ENCODE measurements at places on chromosomes 2 and 18. TPM values are rescaled to one million over a fixed set of nuclear protein-coding genes. Genes with fewer than 3 reads are reported as not detected.
A peak's percentile ranks its signal among the peaks of the same experiment; 100 is the strongest.

- no peaks in the 10 kb centered on the region for H3K36me3 ChIP-seq
- H3K4me3 ChIP-seq, result no peak overlapping the region
- no peaks in the 10 kb centered on the region for H3K27me3 ChIP-seq
- no peak for DNase-seq
- H3K4me1 ChIP-seq, result no peaks in the 10 kb centered on the region
These were observed 87.5 kb downstream of the SOCS6 start for GRCh38 chr18:70376137-70376913.

- peaks cover 68% of the 10 kb centered on the region for H3K4me1 ChIP-seq
- H3K27ac ChIP-seq, result peak overlapping the region; percentile 94
- H3K4me3 ChIP-seq, result peak overlapping the region; percentile 47
- DNase-seq, result peak; percentile 59
These were observed 101.6 kb downstream of the SPTBN1 start for GRCh38 chr2:54557601-54558187.

DNA sequence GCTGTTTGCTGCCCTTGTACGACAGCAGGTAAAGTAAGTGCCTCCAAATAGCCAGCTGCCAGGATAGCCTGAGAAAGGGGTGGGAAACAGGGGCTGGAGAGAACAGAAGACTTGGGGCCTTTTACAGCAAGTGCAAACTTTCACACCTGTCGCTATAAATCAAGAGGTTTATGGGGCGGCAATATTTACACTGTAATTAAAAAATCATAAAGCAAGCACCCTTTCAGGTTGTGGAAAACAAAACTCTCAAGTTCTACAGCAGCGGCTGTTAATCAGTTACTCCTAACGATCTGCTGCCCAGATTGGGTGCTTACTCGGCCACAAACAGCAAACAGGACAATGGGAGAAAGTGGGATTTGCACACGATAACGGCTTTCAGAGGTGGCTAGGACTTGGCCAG lies 359.5 kb upstream of the ETAA1 start:
- no peak overlapping the region for H3K27ac ChIP-seq
- H3K4me3 ChIP-seq, result no peak overlapping the region
- no peaks in the 10 kb centered on the region for H3K4me1 ChIP-seq
- DNase-seq, result no peak
- no peaks in the 10 kb centered on the region for H3K36me3 ChIP-seq
- H3K27me3 ChIP-seq, result no peaks in the 10 kb centered on the region

DNA sequence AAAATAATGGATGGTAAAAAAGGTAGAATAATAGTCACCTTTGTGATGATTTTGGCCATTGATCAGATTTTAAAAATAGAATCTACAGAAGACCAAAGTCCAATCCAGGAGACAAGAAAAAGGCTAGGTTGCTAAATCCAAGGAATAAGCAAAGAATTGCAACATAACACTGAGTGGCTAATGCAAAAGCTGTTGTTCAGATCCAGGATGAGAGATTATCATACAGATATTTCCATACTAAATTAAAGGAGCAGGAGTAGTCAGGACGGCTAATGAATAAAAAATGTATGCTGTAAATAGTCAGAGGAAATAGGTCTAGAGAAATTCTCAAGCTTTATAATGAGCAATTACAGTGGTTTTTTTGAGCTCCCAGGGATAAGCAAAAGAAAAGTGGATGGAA lies 745.9 kb upstream of the ACVR2A start:
- no peaks in the 10 kb centered on the region for H3K36me3 ChIP-seq
- H3K27me3 ChIP-seq, result no peaks in the 10 kb centered on the region
- no peak overlapping the region for H3K27ac ChIP-seq

DNA sequence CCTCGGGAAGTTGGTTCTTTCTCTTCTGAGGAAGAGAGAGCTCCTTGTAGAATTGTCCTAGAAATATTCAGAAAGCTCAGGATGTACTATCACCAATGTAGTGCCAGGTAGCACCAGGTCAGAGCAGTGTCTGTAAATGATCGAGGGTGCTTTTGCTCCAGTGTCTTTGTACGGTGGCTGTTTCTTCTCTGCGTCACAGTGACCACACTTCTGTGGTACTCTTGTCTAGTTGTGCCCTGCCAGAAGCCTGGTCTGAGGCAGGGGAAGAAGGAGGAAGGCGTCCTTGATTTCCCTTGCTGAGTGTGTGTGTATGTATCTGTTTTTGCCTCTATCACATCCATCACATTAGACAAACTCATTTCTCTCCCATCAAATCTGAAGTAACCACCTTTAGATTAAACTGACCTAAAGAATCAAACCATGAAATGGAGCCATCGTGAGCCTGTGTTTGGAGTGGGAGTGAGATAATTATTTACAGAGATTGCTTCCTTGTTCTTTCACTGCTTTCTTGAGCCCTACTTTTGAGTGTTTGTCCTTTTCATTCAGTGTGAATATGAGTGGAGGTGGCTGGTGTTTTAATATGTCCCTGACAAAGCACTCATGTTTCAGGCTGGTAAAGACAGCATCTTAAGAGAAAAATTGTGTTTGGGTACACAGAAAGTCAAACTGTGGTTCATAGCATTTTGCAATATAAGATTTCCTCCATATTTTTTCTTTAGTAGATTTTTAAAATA lies 97.2 kb downstream of the ACOXL start:
- DNase-seq, result no peak
- H3K4me1 ChIP-seq, result no peaks in the 10 kb centered on the region
- H3K27ac ChIP-seq, result no peak overlapping the region
- H3K36me3 ChIP-seq, result no peaks in the 10 kb centered on the region

DNA sequence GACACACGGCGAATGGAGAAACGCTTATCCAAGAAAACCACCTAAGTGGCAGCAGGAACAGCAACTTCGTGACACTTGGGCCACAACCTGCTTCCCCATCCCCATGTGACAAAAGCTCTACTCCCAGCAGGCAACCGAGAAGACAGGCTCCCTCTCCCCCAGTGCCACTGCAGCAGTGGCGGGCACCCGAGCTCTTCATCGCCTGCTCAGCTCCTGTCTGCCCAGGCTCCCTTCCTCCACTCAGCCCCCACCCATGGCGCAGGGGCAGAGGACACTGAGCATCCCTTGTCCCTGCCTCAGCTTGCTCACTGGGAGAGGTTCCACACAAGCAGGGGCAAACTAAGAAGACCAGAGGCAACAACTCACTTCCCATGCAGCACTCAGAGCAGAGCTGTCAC lies 22.9 kb downstream of the SLC66A2 start:
- peaks cover 23% of the 10 kb centered on the region for H3K36me3 ChIP-seq
- no peak overlapping the region for H3K4me3 ChIP-seq
- H3K27me3 ChIP-seq, result no peaks in the 10 kb centered on the region
- H3K27ac ChIP-seq, result no peak overlapping the region

GRCh38 chr2:219314804-219315468 lies 5.7 kb upstream of the PTPRN start:
- H3K27me3 ChIP-seq, result peaks cover 5% of the 10 kb centered on the region
- H3K36me3 ChIP-seq, result no peaks in the 10 kb centered on the region
- H3K27ac ChIP-seq, result no peak overlapping the region
- H3K4me3 ChIP-seq, result no peak overlapping the region

GRCh38 chr2:196697825-196698224 lies 58.3 kb downstream of the CCDC150 start:
- H3K4me1 ChIP-seq, result no peaks in the 10 kb centered on the region
- DNase-seq, result no peak
- H3K36me3 ChIP-seq, result no peaks in the 10 kb centered on the region
- no peaks in the 10 kb centered on the region for H3K27me3 ChIP-seq
- H3K4me3 ChIP-seq, result no peak overlapping the region

DNA sequence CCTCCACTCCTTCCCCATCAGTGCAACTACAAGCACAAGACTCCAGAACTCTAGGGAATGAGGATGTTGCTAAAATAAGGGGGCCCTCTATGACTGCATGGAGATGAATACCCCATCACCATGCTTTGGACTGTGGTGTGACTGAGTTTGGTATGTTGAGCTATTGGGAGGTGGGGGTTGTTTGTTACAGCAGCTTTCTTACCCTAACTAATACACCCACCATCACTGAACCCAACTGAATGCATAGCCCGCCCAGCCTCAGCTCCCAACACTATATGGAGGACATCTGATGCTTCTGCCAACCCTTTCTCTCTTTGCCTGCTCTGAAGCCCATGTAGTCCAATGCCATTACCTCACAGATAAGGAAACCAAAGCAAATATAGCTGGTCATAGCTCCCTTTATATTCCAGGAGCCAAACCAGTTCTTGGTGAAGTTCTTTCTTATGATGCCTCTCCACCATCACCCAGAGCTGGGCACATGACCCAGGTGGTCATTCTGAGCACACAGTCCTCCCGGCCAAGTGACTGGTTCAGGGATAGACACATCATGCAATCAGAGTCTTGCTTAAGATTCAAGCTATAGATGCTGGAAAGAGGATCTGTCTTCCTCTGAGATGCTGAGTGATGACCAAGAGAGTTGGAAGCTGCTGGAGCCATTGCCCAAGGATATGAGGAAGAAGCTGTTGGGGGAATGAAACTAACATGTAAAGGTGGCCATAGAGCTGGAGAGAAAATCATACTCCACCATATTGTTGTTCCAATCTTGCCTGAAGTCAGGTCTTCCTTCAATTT lies 155.6 kb upstream of the HAAO start:
- H3K4me1 ChIP-seq, result peaks cover 31% of the 10 kb centered on the region
- H3K27me3 ChIP-seq, result no peaks in the 10 kb centered on the region

DNA sequence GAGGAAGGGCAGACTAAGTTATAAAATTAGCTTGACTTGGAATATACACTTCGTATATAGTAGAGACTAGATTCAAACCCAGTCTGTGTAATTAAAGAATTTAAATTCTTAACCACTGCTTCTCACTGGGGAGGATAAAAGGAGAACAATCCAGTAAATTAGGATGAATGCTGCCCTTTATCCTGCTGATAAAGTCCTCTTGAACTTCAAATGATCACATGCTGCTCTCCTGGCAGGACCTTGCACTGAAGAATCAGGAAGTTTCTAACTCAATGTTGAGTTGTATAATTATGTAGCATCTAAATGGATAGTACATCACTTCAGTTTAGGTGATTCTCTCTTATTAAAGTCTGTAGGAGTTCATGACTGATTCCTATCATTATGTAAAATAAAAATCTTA lies 1179.7 kb downstream of the DSC3 start:
- no peak for DNase-seq
- no peak overlapping the region for H3K4me3 ChIP-seq
- H3K4me1 ChIP-seq, result no peaks in the 10 kb centered on the region
- no peaks in the 10 kb centered on the region for H3K36me3 ChIP-seq

GRCh38 chr18:23239885-23240608 lies 104.8 kb downstream of the CABLES1 start:
- no peaks in the 10 kb centered on the region for H3K36me3 ChIP-seq
- H3K4me3 ChIP-seq, result no peak overlapping the region
- H3K27ac ChIP-seq, result no peak overlapping the region
- no peaks in the 10 kb centered on the region for H3K27me3 ChIP-seq
- DNase-seq, result no peak
- peaks cover 19% of the 10 kb centered on the region for H3K4me1 ChIP-seq

DNA sequence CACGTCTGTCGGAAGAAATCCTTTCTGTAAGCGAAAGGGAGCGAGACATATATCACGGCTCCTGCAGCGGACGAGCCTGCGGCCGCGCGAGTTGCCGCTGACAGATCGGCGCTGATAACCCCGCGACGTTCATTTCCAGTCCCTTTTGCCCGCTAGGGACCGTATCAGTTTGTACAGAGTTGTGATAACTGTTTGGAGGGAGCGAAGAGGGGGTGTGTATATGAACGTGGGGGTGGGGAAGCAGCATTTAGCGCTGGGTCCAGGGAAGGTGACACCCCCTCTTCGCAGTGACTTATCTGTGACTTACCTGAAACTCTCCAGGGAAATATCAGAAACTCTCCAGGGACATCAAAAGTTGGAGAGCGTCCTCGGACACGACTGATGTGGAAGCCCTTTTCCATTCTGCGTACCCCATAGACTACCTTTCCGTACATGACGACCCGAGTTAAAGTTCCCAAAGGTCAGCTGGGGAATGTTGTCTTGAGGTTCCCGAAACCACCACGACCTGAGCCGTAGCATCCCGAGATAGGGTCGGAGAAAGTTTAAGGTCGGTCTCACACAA lies 948 bp upstream of the GATA6 start:
- H3K4me1 ChIP-seq, result no peaks in the 10 kb centered on the region
- no peak for DNase-seq
- peaks cover 37% of the 10 kb centered on the region for H3K27me3 ChIP-seq
- peak overlapping the region; percentile 86 for H3K4me3 ChIP-seq
- no peaks in the 10 kb centered on the region for H3K36me3 ChIP-seq

GRCh38 chr18:9906481-9906880 lies 7.3 kb upstream of the VAPA start:
- no peak for DNase-seq
- H3K4me1 ChIP-seq, result peaks cover 5% of the 10 kb centered on the region
- no peak overlapping the region for H3K27ac ChIP-seq
- H3K27me3 ChIP-seq, result no peaks in the 10 kb centered on the region
- no peaks in the 10 kb centered on the region for H3K36me3 ChIP-seq

DNA sequence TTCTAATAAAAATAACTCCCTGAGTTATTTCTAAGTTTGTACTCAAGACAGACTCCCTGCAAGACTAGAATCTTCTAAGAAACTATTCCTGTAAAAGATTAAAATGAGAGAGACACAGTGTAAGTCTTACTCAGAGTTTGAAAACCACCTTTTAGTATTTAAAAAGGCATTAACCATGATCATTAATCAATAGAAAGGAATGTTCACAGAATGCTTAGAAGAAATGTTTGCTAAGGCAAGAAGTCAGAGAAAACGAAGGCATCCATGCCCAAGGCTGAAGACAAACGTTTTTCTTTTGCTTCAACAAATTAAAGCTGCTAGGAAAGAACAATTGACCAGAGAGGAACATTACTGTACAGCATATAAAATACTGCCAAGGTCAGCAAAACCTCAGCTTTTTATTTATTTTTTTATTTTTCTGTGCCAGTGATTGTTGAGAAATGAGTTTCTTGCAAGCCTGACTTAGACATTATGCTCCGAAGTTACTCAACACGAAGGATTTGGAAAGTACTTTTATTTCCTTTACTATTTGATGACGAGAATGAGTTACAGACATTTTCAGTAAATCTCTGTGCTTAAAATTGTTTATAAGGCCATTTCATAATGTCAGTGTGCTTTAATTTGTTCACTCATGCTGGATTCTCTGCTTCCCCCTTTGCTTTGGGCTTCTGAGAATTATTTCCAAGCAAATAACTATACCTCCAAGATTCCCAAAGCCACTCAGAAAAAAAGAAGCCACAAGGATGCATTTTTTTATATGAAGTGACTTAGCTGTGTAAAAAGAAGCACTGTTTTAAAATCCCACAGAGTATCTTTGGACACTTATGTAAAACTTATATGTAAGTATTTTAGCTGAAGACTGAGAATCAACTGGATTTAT lies 20.5 kb downstream of the RND3 start:
- H3K27me3 ChIP-seq, result no peaks in the 10 kb centered on the region
- H3K36me3 ChIP-seq, result peaks cover 40% of the 10 kb centered on the region
- H3K4me1 ChIP-seq, result no peaks in the 10 kb centered on the region
- DNase-seq, result no peak

EIF2B4 gene
- total RNA-seq, result 37.0 TPM

AQP12A gene
- not detected for total RNA-seq

NAT8 gene
- total RNA-seq, result not detected

HOXD13 gene
- not detected for total RNA-seq

GCG gene
- total RNA-seq, result not detected

FAM237A gene
- not detected for total RNA-seq

ONECUT2 gene
- total RNA-seq, result 0.07 TPM

DAPL1 gene
- total RNA-seq, result not detected

GKN1 gene
- not detected for total RNA-seq

ZNF513 gene
- 2.8 TPM for total RNA-seq

HAAO gene
- 1.3 TPM for total RNA-seq

RAB6C gene
- total RNA-seq, result not detected

Data from heart left ventricle (tissue), 16 donors.